Activated CD4-positive, alpha-beta T cell treated with anti-CD3 and anti-CD28 coated beads for 48 hours (primary cell): ENCODE measurements at places on chromosomes 3 and 15.

- DNase-seq = no peak
Measured at GRCh38 chr3:10518506-10519150, 13.2 kb upstream of the ATP2B2 start.

- no peak for DNase-seq
Measured at GRCh38 chr3:121520510-121520909, 25.3 kb downstream of the POLQ start.

GRCh38 chr3:94822298-94822697, 759.4 kb downstream of the NSUN3 start:
- DNase-seq = no peak

DNA sequence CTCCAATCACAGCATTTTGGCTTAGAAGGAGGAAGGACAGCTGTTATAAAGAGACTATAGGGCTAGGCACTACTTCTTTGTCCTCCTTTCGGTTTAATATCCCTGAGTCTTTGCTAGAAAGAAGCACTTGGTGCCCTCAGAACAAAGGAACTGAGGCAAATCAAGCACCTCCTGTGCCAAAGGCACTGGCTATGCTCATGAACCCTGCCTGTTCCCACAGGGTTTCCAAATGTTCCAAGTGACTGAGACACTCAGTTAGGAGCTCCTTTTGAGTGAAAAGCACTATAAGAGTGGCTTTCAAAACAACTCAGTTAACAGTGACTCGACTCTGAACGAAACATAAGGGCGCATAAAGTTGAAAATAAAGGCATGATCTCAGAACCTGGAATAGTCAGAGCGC, 25.0 kb downstream of the TBC1D2B start:
- DNase-seq = no peak

- DNase-seq = no peak
Measured at GRCh38 chr3:64730681-64731080, 42.9 kb upstream of the ADAMTS9 start.

DNA sequence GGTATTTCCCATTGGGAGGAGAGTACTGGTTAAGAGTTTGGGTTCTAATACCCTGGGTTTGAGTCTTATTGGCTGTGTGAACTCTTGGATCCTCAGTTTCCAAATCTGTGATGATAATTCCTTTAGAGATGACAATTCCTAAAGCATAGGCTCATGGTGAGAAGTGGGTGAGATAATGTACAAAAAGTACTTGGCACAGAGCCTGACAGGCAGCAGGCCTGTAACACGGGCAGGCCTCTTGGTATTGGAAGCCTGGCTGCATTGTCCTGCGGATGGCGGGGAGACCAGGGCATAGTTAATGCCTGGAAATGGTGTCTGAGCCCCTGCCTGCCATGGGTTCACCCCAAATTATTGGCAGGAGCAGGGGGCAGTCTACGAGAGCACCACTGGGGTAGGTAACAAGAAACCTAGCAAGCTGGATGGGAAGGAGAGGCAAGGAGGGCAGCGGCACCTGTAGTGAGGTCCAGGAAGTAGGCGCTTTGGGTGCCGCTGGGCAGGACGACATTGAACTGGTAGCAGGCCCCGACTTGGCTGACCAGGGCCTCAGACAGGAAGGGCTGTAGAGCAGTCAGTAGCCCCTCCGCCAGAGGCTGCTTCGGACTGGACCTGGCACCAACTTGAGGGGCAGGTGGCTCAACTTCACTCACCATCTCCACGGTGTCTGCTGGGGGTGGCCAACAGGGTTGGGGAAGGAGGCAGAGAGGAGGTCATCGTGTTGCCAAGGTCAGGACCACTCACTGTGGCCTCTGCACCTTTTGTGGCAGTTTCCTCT, 7.7 kb downstream of the STOML1 start:
- DNase-seq = no peak

DNA sequence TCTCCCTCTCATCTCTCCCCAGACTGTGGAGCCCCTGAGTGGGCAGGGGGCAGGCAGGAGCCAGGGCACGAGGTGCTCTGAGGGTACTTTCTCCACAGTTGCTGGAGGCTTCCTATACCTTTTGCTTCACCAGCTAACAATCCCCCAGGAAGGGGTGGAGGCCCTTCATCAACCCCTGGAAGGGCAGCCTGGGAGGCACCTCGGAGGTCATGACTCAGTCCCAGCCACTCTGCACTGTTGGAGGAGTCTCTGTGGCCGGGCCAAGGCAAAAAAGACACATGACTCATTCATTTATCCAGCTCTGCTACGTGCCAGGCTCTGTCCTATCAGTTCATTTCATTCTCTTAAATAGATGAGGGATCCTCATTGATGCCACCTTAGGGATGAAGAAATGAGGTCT, 15.6 kb upstream of the KY start:
- DNase-seq = no peak

- no peak for DNase-seq
Measured at GRCh38 chr3:144259267-144259666, 287.6 kb downstream of the DIPK2A start.
